ENCODE measurements at places on chromosomes 11 and 22. TPM values are rescaled to one million over a fixed set of nuclear protein-coding genes. Genes with fewer than 3 reads are reported as not detected.

MPZL3 gene
- total RNA-seq = 3.9 TPM

LRRC32 gene
- total RNA-seq = 0.44 TPM

DNA sequence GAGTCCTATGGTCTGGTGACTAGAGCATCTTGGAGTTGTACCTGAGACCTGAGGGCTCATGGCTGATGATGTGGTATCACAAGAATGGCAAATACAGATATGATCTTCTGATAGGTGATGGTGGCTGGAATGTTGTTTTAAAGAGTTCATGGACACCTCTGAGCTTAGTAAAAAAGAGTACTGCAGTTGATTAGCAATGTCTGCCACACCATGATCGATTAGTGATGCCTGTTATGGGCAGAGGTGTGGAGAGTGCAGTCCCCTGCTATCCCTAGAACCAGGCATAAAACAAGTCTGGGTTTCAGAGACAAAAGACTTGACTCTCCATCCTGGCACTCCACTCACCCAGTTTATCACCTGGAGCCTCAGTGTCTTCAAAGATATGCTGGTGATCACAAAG is 1.4 kb upstream of the BATF2 start:
- no peak for DNase-seq

DNA sequence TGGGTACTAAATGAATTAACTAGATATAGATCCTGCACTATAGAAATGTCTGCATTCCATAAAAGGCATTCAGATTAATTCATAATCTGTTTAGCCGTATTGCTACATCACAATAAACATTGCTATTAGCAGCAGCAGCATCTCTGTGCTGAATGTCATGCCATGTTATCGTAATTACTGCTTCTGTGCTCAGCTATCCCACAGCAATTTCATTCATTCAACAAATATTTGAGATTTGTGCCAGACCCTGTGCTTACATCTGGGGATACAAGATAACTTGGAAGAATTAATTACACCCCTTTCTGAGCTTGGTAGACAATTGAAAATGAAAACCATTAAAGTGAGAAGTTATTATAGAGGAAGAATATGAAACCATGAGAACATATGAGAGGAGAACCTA is 185.8 kb upstream of the C11orf87 start:
- no peak for DNase-seq

GRCh38 chr11:64186492-64187165 is 658 bp downstream of the STIP1 start:
- DNase-seq = no peak

- DNase-seq = no peak
These were observed 55.1 kb downstream of the DLG2 start for GRCh38 chr11:85572056-85572455.

DNA sequence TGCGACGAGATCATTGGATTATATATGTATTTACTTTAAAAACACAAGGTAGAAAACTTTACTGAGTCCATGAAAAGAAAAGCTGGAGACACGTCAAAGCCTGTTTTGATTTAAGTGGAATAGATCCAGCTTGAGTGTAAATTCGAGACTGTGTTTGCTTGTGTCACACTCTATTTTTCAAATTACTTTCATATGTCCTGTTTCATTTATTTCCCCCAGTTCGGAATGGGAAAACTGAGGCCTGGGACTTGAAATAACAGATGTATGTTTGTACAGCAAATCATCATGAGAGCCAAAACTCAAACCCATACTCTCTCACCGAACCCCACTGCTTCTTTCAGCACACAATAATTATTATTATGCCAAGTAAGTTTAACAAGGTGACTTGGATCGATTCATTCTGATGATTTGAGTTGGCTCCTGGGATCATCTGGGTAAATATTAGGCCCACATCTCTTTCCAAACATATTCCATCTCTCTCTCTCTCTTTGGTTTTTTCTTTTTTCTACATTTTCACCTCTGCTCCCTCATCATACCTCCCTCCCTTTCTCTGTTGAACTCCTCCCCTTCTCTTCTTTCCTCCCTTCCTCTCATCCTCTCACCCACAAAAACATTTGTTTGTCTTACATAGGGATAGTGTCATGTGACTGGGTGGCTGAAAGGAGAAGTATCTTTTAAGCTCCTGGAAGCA is 21.2 kb downstream of the FZD4 start:
- no peak for DNase-seq

DNA sequence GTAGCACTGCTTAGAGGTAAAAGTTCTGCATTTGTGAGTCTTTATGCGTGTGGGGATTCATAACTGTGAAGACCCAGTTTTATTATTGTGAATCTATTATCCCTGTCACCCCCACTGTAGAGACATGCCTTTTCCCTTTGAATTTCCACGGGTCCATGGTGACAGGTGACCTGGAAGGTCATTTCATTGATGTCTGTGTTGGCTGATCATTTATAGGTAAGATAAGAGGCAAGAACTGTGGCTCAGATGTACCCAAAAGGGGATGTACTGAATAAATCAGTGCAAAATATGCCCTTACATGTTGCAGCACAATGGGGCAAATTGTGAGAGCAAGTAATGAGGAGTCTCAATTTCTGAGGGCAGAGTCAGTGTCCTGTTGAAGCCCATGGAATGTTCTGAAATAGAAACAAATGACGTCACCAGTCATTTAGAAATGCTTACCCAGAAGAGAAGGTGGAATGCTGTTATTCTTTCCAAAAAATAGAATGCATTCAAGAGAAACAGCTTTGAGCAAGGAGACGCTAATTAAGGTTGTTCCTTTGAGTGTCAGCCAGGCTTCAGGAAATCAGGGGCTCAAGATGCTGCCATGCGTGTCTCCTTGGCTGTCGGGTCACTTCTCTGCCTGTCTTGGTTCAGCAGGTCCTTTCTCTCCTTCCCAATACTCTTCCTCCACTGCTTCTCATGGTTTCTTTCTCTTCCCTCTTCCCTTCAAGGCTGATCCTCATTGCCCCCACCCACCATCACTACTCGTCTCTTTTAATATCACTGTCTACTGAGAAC is 118.7 kb upstream of the E2F8 start:
- no peak for DNase-seq

CSF2RB gene
- not detected for total RNA-seq

ENTHD1 gene
- total RNA-seq = not detected

GRCh38 chr11:61023086-61023965 is 51.8 kb downstream of the CD6 start:
- no peak for DNase-seq

- DNase-seq = no peak
These were observed at the start of gene GPR152 for GRCh38 chr11:67452141-67452952. Gene GPR152 (minus strand): TSS chr11:67452729. CDS start chr11:67452724, 5 bp downstream.

DNA sequence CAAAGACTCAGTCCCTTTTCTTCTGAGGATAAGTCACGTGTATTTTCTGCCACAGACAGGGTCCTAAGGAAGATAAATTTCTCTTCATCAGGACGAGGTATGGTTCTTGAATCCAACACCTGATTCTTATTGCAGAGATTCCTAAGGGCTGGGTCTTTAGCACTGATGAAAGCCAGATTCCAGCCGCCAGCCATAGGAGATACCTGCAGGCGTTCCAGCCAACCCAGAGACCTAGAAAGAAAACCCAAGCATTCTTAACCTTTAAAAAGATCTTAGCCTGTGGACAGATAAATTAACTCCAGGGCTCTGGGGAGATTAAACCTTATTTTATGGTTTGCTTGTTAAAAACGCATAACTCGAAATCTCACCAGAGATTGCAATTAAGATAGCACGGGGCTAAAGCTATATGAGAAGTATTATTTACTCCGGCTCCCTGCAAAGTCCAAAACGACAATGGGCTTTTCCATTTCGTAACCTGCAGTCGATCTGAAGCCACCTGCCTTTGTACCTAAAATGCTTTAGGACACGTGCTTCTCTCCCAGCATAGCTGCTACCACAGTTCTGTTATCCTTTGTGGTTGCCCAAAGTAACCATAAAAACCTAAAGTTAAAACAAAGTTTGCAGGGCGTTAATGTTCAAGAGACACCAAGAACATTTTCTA is 104.5 kb downstream of the NXPE2 start:
- DNase-seq = no peak

- no peak for DNase-seq
These were observed 34.1 kb downstream of the SNX19 start for GRCh38 chr11:130882138-130882551.

- DNase-seq = peak; percentile 7
These were observed 216.3 kb upstream of the SYN3 start for GRCh38 chr22:33274214-33275072.

DNA sequence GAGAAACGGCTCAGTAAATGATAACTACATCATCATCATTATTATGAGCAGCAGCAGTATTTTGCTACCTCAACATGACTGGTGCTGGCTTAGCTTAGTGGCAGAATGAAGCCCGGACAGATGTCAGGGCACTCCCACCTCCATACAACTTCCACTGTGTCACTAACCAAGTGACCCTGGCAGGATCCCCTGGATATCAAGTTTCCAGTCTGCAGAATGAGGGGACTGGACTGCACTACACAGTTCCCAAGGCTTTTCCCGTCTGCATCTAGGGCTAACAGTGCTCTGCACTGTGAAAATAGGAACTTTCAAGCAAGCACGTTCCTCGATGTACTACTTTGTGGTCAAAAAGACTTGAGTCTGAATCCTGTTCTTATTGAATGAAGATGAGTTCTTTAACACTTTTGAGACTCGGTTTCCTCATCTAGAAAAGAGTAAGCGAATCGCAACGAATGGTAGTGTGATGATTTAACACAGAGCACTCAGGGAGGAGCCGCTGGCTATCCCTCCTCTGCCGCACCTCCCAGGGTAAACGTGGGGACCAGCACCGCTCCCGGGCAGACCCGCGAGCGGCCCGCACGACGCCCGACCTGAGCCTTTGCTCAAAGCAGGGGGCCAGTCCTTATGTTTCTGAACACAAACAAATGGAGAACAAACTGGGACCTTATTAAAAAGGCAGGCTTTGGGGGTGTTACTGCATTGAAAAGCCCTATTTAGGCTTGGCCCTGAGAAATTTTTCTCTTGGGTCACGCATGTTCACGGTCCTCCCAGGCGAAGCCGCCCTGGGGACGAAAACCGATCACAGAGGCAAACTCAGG is 910 bp downstream of the CLTCL1 start:
- no peak for DNase-seq

DNA sequence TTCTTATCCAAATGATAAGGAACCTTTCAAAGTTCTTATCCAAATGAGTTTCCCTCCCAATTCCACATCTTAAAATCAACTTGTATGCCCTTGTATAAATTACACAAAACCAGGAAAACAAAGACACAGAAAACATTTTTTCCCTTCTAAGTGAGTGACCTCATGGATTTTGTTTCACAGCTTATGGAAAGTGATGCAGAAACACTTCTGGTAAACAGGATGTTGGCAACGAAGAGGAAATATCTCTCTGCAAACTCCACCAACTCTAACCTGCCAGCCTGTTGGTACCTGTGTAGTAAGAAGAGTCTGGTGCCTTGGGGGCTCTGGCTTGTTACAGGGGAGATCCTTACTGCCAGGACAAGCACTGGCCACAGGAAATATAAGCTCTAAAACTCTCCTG is 57.0 kb downstream of the CELSR1 start:
- no peak for DNase-seq

TPBGL gene
- 0.25 TPM for total RNA-seq

BCO2 gene
- total RNA-seq = 0.82 TPM

OSM gene
- not detected for total RNA-seq

DNA sequence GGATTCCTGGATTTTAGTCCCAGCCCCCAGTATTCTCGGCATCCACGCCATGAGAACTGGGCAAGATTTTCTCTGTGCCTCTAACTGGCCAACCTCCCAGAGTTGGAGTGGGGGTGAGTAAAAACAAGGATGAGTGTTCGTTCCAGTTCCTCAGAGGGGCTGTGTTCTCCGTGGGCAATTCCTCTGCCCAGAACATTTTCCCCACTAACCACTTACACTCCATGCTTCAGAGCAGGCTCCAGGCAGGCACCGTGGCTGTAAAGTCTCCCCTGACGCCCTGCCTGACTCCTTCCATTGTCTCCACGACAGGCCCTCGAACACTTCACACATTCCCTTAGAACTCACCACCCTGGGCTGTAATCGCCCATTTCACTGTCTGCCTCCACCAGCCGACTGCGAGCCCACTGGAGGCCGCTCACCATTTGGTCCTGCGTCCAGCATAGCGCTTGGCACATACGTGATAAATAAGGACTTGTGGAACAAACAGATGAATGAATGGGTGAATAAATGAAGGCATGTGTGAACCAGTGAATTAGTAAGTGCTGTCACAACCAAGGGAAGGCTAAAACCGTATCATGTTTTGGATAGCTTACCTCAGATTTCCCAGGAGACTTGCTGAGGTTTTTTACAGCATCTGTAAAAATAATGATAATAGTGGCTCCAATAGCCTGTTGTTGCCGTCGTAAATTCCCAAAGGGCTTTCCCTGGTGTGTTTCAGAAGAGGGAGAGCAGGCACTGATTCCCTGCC is 6.1 kb downstream of the APLNR start:
- DNase-seq = no peak

MS4A3 gene
- not detected for total RNA-seq

DNA sequence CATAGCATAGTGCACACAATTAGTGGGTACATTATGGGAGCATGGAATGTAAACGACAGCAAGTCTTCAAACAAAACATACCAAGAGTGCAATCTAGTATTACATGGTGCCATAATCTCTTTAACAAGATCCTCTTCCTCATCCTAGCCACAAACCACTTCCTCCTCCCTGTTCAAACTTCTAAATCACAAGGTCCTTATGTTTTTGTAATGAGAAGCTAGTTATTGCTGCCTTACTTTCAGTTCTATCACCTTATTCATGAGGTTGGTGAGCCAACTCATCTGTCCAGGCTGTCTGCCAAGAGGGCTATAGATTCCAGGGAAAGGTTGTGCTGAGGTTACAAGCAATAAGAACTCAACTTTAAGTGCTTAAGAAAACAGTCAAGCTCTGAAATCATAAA is 195.4 kb upstream of the ARHGAP20 start:
- DNase-seq = no peak

DNA sequence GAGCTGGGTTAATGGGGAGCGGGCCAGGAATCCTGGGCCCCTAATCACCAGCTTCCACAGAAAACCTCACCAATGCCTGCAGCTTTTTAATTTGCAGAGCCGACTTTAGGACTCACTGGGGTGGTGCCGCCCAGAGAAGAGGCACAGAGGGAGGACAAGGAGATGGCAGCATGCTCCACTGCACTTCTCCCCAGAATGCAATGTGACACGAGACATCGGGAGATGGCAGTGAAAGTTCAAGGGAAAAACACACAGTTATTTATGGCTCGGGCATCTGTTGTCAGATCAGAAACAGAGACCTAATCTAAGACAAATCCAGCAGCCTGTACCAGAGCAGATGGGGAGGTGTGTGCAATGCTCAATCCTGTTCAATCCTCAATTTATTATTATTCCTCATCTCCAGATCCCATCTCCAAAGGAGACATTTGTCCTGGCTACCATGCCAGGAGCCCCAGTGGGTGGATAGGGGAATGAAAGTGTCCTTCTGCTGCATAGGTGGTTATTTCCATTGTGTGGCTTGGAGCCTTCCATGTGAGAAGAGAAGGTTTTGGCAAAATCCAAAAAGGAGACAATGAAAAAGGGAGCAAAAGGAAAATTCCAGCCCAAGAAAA is 250.0 kb downstream of the NXPE2 start:
- DNase-seq = no peak

OR4D5 gene
- not detected for total RNA-seq

GRCh38 chr11:69213964-69214363 is 58.2 kb downstream of the SMIM38 start:
- DNase-seq = no peak

NXPE1 gene
- total RNA-seq = not detected
